ENCODE measurements at places on chromosomes 1 and 21.
A peak's percentile ranks its signal among the peaks of the same experiment; 100 is the strongest.

DNA sequence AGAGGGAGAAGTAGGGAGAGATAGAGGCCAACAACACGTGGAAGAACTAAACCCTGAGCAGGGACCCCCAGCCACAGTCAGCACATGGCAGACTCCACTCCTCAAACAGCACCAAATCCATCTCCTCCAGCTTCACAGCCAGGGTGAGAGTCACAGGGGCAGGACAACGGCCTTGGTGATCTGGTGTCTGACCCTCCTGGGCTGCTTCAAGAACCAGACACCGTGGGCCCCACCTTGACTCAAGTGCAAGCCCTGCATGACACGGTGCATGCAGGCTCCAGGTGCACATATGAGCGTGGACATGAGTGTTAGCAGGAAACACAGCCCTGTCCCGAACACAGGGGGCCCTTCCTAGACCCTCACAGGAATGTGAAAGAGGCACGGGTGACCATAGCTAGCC is 21.9 kb downstream of the S100A7 start:
- no peak for DNase-seq

DNA sequence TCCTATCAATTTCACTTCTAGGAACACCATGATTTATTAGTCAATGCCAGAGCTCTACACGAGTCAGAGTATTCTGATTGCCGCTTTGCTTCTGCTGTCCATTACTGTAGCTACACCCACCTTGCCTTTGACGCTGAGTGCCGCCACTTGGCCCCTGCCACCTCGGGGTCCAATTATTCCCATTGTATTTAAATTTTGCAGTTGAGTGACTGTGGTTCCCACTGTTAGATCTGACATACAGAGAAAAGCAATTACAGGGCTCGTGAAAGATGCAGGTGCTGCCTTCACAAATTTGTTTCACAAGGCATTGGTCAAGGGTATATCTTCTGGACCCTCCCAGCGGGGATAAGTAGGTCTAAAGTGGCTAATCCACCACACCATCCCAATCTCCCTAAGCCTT is 428.9 kb downstream of the SIPA1L2 start:
- DNase-seq = no peak

- DNase-seq = no peak
Measured at GRCh38 chr1:167094690-167095089, 815 bp downstream of the STYXL2 start.

GRCh38 chr1:205689479-205689878 is 9.2 kb upstream of the SLC45A3 start:
- no peak for DNase-seq

GRCh38 chr21:33208534-33208933 is 21.2 kb upstream of the IFNAR2 start:
- peak; percentile 15 for DNase-seq

- DNase-seq = peak; percentile 4
Measured at GRCh38 chr1:167984886-167985489, 48.1 kb upstream of the MPC2 start.

DNA sequence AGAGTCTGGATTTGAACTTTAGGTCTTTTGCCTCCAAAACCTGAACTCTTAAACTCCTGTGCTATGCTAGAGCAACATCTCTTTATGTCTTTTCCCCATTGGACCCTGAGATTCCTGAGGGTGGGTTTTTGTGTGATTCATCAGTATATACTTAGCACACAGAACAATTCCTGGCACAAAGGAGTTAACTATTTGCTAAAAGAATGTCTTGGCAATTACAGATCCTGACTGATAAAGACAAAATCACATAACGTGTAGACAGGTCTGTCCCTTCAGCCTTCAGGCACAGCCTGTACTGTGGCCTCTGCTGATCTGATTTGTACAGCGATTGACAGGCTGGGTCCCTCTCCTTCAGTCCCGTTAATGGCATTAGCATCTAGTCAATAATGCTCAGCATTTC is 162.4 kb upstream of the BEND5 start:
- no peak for DNase-seq

GRCh38 chr1:91596474-91596873 is 95.8 kb downstream of the CDC7 start:
- no peak for DNase-seq

DNA sequence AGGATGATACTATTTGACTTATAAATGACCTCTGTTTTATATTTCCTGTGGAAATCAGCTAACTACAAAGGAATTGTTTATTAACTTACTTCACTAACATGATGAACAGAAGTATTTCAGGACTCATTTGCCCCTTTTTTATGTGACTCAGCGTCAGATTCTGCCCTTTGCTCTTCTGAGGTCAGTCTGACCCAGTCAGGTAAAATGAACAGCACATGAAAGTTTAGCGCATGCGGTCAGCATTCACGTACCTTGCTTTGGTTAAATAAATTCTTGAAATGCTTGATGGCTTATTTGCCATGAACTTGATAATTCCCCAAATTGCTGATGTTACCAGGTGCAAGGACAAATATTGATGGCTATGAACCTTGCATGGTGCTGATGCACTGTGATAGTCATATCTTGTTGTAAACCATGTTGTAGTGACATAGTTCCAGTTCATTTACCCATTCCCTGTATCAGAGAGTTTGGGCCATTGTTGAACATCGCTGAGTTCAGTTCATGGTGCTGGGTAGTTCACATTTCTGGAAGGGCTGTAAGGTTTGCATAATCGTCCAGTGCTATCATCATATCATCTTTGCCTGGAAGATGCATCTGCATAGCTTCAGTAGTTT is 133.4 kb downstream of the NFIA start:
- no peak for DNase-seq

- peak; percentile 46 for DNase-seq
Measured at GRCh38 chr1:85278853-85279314, 2.5 kb upstream of the BCL10 start.

DNA sequence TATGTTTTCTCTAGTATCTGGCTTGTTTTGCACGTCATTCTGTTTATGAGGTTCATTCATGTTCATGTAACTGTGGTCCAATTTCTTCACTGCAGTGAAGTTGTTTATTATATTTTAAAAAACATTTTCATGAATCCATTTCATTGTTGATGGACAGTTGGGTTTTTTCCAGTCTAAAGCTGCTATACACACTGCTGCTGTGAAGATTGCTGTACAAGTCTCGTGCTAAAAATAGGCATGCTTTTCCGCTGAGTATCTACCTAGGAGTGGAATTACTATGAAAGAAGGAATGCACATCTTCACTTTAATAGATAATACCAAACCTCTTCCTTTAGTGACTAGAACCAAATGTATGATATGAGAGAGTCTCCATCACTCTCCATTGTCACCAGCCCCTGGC is 49.0 kb upstream of the ETS2 start:
- DNase-seq = no peak

DNA sequence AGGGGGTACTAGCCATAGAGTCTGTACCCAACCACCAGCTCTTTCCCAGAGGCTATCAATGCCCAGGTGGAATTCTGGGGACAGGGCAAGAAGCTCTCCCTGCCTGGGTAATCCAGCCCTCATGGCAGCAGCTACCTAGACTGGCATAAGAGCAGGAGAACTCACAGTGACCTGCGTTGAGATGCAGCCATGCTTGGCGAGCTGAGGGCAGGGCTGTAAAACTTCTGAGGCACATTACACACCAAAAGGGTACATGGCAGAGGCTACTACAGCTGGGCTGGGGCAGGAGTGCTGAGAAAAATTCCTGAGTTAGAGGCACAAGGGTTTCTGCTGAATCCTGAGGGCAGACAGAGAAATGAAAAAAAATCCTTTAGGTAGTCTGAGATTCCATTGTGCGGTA is 927.9 kb upstream of the B3GALT2 start:
- DNase-seq = no peak

- DNase-seq = no peak
Measured at GRCh38 chr1:34987018-34987417, 1.9 kb upstream of the TMEM35B start.

GRCh38 chr1:25757846-25758185 is 42.2 kb upstream of the SELENON start:
- DNase-seq = no peak

GRCh38 chr1:203625628-203626019 is 1.0 kb upstream of the ATP2B4 start:
- peak; percentile 91 for DNase-seq

- DNase-seq = no peak
Measured at GRCh38 chr1:179441501-179441900, 75.7 kb downstream of the AXDND1 start.

GRCh38 chr1:178057141-178057765 is 36.7 kb upstream of the RASAL2 start:
- no peak for DNase-seq

DNA sequence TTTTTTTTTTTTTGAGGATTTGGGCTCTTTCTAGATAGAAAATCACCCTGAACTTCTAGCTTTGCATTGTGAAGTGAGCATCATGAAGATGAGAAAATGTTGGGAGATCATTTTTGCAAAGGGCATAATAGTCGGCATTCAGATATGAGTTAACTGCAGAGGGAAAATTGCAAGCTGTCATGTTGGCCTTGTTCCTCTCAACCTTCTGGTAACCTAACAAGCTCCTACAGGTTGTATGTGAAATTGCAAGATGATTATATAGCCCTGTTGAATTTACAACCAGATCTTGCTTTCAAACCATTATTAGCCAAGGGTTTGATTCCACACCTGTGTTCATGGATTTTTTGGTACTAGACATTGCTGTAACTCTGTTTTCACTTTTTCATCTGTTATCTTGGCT is 2.2 kb downstream of the ELOA start:
- peak; percentile 51 for DNase-seq

DNA sequence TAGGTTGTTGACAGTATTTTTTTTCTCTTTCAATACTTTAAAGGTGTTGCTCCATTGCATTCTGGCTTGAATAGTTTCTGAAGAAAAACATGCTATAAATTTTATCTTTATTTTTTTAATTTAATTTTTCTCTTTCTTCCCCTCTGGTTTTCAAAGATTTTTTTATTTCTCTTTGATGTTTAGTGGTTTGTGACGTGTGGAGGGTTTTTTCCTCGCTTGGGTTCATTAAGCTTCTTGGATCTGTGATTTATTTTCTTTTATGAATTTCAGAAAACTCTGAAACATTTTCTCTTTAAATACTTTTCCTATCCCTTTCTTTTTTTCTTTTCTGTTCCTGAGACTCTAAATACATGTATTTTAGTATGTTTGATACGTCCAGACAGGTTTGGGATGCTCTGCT is 9.3 kb downstream of the SLC30A7 start:
- DNase-seq = no peak

- DNase-seq = no peak
Measured at GRCh38 chr1:24108334-24109165, 3.4 kb downstream of the MYOM3 start.

GRCh38 chr1:235714205-235714897 is 64.8 kb upstream of the GNG4 start:
- no peak for DNase-seq

- DNase-seq = no peak
Measured at GRCh38 chr1:3664700-3665375, 12.5 kb downstream of the TP73 start.

DNA sequence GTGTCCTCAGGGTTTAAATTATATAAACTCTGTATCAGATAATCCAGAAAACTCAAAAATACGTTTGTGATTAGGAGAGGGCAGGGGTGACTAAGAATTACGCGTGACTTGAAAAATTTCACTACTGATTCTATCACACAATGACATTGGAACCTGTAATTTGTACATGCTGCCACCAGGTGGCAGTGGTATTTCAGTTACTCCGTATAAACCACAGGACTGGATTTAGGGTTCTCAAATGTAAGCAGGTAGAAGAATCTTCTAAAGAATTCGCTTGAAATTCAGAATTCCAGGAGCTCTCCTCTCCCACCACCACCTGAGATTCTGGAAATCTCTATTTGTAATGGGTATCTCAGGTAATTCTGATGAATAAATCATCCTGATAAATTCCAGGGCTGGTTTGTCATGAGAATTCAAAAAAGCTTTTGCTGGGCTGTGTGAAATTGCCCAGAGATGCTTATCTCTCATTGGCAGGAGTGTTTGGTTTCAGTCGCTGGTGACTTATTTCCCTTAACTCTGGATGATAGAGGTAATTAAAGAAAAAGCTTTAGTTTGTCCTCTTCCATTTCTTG is 1.7 kb upstream of the KRTAP7-1 start:
- peak; percentile 47 for DNase-seq

GRCh38 chr1:201807958-201808632 is 20.9 kb upstream of the IPO9 start:
- no peak for DNase-seq

- DNase-seq = no peak
Measured at GRCh38 chr1:31241321-31241720, 1.6 kb upstream of the NKAIN1 start.

DNA sequence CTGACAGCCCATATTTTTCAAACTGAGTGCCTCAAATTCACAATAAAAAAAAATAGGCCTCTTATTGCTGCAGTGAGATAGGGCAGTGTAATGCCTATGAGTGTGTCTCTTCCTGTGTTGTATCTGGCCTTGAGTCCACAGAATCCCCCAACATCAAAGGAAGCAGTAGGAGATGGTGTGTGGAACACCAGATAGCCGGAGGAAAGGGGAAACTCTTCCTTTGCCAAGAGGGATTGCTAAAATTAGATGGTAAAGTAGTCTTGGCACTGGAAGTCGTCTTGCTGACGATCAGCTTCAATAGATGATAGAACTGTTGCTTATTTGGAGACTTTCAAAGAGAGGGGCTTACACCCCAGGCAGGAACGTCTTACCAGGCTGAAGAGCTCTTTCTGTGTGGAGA is 51.8 kb downstream of the RUNX1 start:
- no peak for DNase-seq

DNA sequence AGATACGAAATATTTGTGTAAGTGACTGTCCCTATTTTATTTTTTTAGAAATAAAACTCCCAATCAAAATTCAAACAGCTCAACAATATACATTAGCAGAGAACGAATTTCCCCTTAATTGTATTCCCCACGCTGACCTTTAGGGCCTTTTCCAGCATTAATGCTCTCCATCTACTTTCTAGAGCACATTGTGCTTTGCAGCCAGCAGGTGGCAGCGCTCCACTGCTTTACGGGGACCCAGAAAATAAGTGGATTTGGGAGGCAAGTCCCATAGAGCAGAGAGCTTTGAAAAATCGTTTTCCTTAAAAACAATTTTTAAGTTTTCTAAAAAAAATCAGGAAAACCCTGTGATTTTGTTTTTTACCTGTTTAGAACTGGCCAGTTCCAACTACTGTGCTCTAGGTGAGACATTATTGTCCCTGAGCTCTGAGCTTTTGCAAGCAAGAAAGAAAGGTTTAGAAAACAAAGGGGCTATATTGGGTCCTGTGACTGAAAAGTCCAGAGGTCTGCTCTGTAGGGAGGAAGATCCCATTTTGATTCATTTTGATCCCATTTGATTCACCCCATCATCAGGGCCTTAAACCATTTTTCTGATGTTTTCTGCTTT is 144.4 kb upstream of the ZNF644 start:
- peak; percentile 62 for DNase-seq

GRCh38 chr1:218346391-218347204 is 1.5 kb downstream of the TGFB2 start:
- DNase-seq = peak; percentile 44

DNA sequence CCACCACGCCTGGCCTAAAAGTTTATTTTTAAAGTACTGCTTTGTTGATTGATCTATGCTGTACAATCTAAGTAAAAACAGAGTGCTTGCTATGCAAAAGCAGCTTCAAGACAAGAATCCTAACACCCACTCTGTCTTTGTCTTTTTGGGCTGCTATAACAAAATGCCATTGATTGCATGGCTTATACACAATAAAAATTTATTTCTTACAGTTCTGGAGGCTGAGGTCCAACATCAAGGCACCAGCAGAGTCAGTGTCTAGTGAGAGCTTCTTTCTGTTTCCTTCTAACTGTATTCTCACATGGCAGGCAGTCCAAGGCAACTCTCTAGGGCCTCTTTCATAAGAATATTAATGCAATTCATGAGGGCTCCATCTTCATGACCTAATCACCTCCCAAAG is 63.6 kb upstream of the GJA5 start:
- DNase-seq = no peak
